ENCODE measurements at places on chromosomes 1 and 21.

- no peak for DNase-seq
These were observed 350.9 kb downstream of the ST6GALNAC3 start for GRCh38 chr1:76425201-76426145.

DNA sequence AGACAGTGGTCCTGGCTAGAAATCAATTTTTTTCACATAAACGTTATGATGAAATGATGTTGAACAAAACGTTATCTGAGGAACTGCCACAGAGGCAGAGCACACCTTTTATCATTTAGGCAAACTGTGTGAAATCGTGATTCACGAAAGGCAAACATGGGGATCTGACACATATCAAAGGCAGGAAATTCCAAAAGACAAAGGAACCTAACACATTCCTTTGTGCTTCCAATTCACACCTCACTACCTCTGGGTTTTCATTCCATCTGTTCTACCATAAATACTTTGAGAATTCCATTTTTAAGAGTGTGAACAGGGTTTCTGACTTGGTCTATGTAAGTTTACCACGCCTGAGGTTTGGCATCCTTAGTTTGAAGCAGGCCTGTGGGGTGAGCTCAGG is 119.5 kb upstream of the KRTAP19-8 start:
- no peak for DNase-seq

- DNase-seq: no peak
These were observed 22.4 kb downstream of the DEGS1 start for GRCh38 chr1:224205438-224205840.

GRCh38 chr1:11784256-11784992 is 21.3 kb downstream of the MTHFR start:
- DNase-seq: no peak

GRCh38 chr21:36502365-36502764 is 22.4 kb upstream of the CLDN14 start:
- no peak for DNase-seq

GRCh38 chr1:38152351-38153065 is 105.9 kb upstream of the POU3F1 start:
- no peak for DNase-seq

GRCh38 chr1:3956527-3957170 is 56.6 kb upstream of the C1orf174 start:
- no peak for DNase-seq

- no peak for DNase-seq
These were observed 21.9 kb downstream of the MT1HL1 start for GRCh38 chr1:236982380-236982779.

GRCh38 chr1:16165073-16165364 is 9.2 kb upstream of the EPHA2 start:
- no peak for DNase-seq

DNA sequence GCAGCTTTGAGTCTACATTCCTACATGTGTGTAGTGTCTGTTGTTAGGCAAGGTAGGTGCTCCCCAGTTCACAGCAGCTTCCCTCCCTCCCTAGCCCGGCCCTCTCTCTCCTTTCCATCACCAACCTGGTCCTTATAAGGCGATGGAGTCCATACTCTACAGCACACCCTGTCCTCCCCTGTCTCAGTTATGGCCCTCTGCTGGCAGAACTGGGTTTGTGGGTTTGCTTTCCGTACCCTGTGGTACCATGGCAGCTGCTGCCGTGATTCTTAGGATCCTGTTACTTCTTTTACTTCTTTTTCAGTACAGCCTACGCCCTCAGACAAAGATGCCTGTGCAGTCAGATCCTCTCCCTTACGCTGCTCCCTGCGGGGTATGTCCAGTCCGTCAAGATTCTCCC is 31.7 kb downstream of the AK5 start:
- peak; percentile 22 for DNase-seq

GRCh38 chr1:226447932-226448665 is 40.2 kb upstream of the PARP1 start:
- DNase-seq: no peak

DNA sequence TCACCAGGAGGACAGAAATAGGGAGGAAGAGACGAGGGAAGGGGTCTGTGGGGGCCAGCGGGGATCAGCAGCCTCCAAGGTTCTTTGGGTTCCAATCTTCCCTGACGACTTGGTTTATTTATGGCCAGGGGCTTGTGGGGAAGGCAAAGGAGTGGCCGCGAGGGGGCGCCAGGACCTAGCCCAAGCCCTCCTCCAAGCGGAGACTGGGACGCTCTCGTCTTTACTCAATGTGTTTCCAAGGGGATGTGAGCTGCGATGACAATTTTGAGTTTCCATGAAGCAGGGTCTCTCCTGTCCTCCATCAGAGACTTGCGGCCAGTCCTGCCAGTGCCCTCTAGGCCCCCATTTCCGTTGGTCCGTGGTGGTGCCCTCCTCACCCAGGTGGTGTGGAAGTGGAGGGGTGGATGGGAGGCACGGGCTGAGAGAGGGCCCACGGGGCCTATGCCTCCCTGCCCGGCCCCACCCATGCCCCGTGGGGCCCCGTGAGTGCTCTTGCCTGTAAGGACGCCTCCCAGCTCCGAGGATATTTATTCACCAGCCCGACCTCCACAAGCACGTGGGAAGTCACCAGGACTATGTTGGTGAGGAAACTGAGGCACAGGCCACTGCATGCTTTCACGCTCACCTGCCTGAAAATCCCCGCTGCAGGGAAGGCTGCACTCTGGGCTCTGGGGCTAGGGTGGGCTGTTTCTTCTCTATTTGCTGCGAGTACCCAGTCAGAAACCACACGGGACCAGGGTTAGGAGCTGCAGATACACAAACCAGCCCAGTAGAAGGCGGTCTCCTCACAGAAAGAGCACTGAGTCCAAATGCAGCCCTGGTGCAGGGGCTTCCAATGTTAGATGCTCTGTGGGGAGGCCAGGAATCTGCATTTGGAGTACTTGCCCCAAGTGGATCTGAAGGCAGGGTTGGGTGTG is 26.5 kb downstream of the DMRTB1 start:
- DNase-seq: peak; percentile 96

DNA sequence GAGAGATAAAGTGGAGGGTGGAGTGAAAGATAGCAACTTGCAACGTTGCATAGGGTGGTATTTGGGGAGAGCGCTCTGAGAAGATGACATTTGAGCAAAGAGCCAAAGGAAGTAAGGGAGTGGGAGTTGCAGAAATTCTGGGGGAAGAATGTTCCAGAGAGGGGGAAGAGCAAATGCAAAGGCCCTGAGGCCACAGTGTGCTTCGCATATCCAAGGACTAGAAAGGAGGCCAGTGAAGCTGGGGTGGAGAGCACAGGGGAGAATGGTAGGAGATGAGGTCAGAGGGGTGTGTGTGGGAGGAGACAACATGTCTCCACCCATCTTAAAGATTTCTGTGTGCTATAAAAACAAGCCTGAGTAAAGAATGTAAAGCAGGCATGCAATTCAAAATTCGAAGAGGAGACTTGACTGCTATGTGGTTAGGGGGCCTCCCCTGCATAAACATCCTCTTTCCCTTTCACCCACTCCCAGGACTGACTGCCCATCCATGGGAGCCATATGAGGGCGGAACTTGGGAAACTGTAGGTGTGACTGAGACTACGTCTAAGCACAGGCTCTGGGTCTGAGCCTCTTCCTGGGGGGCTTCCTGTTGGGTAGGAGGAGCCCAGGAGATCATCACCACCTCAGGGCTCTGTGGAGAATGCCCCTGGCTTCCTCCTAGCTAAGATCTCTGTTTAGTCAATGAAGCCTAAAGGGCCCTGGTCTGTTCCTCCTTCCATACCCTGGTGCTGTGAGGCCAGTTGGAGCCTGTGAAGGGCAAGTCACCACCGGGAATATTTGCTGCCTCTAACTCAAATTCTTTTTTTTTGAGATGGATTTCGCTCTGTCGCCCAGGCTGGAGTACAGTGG is 2.9 kb upstream of the CLIC4 start:
- no peak for DNase-seq

- DNase-seq: peak; percentile 79
These were observed 1.9 kb downstream of the S100A11 start for GRCh38 chr1:152034654-152035538.

All from NT2/D1 (cell line).